Forelimb muscle (tissue), 1 donor: ENCODE measurements at places on chromosomes 11 and 22. TPM values are rescaled to one million over a fixed set of nuclear protein-coding genes. Genes with fewer than 3 reads are reported as not detected.

Gene YAP1
- 74.0 TPM for polyA plus RNA-seq

Gene B4GALNT4
- 11.4 TPM for polyA plus RNA-seq

DNA sequence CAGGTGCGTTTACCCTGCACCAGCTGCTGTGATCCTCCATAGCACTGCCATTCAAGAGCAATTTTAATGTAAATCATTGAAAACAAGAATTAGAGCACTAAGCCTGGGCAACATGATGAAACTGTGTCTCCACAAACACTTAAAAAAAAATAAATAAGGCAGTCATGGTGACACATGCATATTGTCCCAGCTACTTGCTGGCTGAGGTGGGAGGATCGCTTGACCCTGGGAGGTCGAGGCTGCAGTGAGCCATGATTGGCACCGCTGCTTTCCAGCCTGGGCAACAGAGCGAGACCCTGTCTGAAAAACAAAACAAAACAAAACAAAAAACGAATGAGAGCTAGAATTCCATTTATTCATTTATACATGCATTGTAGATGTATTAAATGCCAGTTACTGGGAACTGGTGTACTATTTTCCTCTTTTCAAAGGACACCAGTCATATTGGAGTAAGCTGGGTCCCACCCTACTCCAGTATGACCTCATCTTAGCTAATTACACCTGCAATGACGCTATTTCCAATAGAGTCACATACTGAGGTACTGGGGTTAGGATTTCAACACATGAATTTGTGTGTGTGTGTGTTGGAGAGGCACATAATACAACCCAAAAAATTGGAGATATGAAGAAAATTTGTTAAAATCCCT, 101.9 kb downstream of the MICAL2 start:
- DNase-seq: no peak

GRCh38 chr22:41023299-41023623, 69.1 kb upstream of the EP300 start:
- DNase-seq: no peak

GRCh38 chr11:37946155-37946766, 1348.2 kb upstream of the RAG2 start:
- DNase-seq: no peak

- peak; percentile 90 for DNase-seq
Measured at GRCh38 chr11:96306933-96307775, 35.8 kb downstream of the MAML2 start.

GRCh38 chr11:35335226-35335625, 84.1 kb downstream of the SLC1A2 start:
- no peak for DNase-seq

Gene CSF2RB
- 1.6 TPM for polyA plus RNA-seq

Gene NOX4
- polyA plus RNA-seq: 2.5 TPM

GRCh38 chr22:36299911-36300310, 47.0 kb downstream of the APOL1 start:
- DNase-seq: no peak

DNA sequence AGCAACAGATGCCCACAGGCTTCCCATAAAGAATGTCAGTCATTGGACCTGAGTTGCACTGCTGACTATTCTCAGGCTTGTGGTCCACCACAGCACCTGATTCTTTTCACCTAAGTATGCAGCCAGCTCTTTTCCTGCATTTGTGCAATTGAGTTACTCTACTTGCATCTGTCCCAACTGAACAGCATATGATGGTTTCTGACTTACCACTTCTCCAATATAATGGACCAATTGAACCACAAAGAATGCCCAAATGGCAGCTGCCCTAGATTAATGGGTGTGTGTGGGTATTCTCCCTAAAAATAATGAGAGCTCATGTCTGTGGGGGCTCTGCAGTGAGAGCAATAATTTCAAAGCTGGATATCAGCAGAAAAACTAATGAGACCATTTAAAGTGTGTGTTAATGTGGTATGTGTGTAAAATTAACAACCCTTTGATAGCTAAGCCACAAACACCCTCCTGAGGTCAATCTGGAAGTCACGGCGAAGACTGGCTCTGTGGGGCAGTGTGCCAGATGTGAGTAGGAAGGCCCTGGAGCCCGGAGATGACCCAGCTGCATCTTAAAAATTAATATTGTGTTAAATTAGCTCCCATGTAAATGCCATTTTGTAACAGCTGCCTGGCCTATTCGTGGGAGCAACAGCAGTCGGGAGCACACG, 43.8 kb downstream of the SC5D start:
- DNase-seq: no peak

Gene MMP7
- not detected for polyA plus RNA-seq

Gene SCO2
- 1.6 TPM for polyA plus RNA-seq

Gene CBLIF
- polyA plus RNA-seq: not detected

DNA sequence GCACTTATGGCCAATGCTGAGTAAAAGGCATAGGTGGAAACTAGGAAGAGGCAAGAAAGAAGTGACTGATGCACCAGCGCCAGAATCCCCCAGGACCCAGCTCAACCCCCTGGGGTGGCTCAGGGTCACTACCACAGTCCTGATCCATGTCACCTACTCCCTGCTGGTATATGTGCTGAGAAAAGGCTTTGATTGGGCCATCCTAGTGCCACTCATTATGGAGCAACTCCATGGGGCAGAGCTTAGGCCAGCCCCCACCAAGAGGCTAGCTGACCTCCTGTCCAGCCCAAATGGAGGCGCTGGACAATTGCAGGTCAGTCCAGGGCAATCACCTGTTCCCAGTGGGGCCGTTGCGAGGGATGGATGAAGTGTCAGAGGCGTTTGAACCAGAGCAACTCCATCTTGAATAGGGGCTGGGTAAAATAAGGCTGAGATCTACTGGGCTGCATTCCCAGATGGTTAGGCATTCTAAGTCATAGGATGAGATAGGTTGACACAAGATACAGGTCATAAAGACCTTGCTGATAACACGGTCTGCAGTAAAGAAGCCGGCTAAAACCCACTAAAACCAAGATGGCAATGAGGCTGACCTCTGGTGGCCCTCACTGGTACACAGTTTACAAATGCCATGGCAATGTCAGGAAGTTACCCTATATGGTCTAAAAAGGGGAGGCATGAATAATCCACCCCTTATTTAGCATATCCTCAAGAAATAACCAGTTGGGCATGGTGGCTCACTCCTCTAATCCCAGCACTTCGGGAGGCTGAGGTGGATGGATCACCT, 20.6 kb upstream of the DAGLA start:
- no peak for DNase-seq

Gene OR4A16
- not detected for polyA plus RNA-seq

GRCh38 chr22:28358312-28358711, 321.3 kb downstream of the TTC28 start:
- no peak for DNase-seq

DNA sequence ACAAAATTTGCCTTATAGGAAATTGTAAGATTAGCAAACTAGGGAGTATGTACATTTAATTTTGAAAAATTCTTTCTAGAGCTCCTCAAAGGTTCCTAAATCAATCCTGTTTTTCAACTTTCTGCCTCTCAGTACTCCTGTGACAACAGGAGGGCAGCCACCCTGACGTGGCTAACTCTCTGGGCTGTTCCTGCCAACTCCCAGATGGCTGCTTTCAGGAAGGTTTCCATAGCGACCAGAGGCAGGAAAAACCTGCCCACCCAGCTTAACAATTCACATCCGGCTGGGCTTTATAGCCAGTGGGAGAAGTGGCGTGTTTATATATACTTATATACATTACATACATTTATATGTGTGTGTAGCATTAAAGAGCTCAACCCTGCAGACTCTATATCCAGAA, 26.5 kb downstream of the SGSM3 start:
- no peak for DNase-seq

GRCh38 chr22:40560551-40560950, 76.0 kb downstream of the MRTFA start:
- no peak for DNase-seq
